Hematopoietic multipotent progenitor cell treated with erythropoietin and hydrocortisone succinate and interleukin-3 and kit ligand, for 8 days (in vitro differentiated cells): ENCODE measurements at places on chromosomes 1 and 21.

GRCh38 chr1:99571092-99571734, 74.7 kb upstream of the PALMD start:
- DNase-seq: no peak

- DNase-seq: no peak
Measured at GRCh38 chr1:35043498-35043897, 11.8 kb upstream of the ZMYM6 start.

DNA sequence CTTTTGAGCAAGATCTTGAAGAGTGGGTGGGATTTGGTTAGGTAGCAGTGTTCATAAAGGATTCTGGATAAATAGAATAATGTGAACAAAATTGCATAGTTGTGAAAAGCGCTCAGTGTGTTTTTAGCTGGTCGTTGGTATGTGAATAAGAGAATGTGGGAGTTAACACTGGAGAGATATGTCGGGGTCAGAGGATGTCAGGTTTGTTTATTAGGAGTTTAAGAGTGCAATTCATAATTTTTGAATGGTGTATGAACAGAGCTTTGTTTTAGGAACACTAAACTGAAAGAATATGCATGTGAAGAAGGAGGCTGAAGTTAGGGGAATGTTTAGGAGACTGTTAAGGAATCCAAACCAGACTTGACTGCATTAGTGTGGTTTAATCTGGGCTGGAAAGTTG, 9.4 kb downstream of the USP16 start:
- DNase-seq: no peak

DNA sequence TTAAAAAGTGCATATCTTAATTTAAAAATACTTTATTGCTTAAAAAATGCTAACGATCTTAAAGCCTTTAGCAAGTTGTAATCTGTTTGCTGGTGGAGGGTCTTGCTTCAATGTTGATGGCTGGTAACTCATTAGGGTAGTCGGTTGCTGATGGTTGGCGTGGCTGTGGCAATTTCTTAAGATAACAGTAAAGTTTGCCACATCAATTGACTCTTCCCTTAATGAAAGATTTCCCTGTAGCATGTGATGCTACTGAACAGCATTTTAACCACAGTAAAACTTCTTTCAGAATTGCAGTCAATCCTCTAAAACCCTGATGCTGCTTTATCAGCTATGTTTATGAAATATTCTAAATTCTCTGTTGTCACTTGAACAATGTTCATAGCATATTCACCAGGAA, 6.8 kb upstream of the SAMD13 start:
- no peak for DNase-seq

- DNase-seq: no peak
Measured at GRCh38 chr21:26842974-26843932, 2.0 kb downstream of the ADAMTS1 start.

- DNase-seq: no peak
Measured at GRCh38 chr1:1216770-1217620, 3.0 kb upstream of the TNFRSF4 start.

DNA sequence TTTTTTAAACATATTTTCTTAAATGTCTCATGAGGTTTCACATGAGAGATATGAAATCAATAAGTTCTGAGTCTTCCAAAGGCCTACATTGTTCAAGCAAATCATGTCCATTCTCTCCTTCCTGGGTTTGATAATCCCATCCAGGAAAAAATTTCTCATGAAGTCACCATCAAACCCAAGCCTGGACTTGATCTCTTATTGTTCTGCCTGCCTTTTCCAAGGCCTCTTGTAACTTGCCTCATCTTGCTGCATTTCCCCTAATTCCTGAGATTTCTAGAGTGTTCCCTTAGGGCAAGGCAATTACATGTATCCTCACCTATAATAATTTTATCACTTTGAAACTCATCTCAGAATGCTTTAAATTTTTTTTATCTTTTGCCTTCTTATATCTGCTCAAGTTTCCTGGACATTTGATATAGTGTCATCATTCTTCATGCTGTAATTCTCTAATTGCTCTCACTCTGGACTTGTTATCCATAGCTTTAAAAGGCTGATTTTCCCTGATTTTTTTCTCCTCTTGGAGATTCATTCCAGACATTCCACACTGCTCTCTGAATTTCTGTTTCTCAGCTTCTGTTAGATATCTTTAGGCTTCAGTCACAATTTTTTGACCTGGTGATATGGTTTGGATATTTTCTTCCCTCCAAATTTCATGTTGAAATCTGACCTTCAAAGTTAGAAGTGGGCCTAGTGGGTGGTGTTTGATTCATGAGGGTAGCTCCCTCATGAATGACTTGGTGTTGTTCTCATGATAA, 126.4 kb downstream of the LRRC7 start:
- DNase-seq: no peak

- DNase-seq: no peak
Measured at GRCh38 chr1:211114446-211114845, 19.5 kb downstream of the KCNH1 start.

- DNase-seq: peak; percentile 39
Measured at GRCh38 chr1:966704-967300, 520 bp downstream of the PLEKHN1 start.
